ENCODE measurements at places on chromosomes 12 and 14.

GRCh38 chr12:107131832-107132616 is 38.7 kb upstream of the CRY1 start:
- DNase-seq = no peak

GRCh38 chr12:86826051-86826450 is 569.9 kb upstream of the MGAT4C start:
- no peak for DNase-seq

DNA sequence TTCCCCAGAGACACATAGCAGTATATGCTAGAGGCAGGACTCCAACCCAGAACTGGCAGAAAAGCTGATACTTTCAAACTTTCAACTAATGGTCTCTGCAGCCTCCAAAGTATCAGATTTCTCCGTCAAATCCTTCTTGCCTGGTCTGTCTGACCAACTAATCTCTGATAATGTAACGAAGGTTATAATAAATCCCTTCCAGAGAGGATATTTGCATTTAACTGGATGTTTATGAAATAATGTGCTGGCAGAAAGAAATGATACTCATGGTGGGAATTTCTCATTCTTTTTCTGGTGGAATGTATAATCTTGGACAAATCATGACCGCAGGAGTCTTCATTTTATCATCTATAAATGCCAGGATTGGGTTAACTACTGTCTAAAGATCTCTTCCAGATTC is 860.3 kb downstream of the DIO2 start:
- no peak for DNase-seq

- no peak for DNase-seq
These were observed 1189.5 kb upstream of the TMEM132C start for GRCh38 chr12:127077262-127078045.

DNA sequence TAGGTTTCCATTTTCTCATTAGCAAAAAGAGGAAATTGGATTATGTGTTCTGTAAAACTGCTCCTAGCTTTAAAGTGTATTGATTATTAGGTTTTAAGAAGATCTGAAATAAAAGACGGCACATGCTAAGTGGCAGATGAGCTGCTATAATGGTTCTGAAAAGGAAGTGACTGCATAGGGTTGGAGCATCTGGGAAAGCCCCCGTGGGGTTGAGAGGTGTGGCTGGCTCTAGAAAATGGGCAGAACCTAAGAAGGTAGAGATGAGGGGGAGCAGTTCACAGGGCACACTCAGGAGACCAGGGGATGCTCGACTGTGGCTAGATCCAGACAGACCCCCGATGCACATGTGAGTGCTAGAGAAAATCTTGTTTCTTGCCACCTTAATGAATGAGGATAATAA is 1.9 kb downstream of the IFNG-AS1 start:
- DNase-seq = no peak

DNA sequence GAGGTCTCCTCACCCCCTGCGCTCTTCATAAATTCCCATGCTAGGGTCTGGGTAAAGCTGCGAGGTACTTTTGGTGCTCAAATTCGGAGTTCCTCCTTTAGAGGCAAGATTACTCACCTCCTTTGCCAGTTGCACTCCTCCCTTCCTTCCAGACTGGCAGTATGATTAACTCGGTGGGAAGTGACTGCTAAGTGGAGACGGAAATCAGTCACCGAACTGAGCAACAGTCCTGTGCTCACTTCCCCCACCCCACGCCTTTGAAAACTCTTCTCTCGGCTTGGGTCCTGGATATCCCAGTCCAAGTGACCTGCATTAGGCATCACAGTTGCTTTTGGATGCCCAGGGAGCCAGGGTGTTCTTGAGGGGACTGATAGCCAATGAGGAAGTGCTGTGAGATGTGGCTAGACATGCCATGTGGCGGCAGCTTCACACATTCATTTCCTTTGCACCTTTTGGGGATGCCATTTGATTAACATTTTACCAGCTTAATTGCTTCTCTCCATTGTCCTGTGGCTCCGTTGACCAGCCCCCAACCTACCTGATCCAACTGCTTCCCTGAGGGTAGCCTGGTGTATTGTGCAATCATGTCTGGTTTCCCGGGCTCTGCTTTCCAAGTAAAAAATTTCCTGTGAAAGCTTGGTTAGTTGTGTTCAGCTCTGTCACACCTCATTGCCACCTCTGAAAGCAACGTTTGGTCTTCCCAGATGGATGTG is 840 bp downstream of the PNP start:
- no peak for DNase-seq

DNA sequence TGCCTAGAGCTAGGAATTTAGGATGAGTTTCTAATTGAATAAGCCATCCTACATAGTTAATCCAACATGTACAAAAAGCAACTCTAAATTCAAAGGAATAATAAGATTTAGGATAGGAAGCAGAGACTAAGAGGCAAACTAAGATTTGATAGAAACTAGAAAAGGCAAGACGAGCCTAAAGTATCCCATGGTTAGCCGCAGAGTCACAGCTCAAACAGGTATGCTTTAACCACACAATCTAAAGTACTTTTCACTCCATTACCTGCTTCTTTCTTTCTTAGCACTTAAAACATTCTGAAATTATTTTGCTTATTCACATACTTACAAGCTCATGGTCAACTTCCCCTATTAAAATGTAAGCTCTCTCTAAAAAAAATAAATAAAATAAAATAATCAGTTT is 51.8 kb downstream of the OTOGL start:
- DNase-seq = no peak
